ENCODE measurements at places on chromosomes 6 and 20.

GRCh38 chr6:123570813-123571684 lies 65.7 kb downstream of the TRDN start:
- no peak for DNase-seq

DNA sequence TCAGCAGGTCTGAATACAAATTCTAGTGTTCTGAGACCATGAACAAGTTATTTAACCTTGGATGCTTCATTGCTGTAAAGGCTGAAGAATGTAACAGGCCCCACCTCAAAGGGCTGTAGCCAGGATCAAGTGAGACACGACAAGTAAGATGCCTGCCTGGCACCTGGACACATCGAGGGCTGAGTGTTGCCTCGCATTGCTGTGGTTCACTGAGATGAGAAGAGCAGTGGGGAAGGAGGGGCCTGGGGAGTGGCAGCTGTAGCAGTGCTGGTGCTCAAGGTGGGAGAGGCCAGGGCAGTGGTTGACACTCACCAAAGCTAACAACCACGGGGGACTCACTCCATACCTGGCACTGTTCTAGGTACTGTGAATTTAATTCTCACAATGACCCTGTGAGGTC lies 187.8 kb downstream of the KIF16B start:
- no peak for DNase-seq

GRCh38 chr20:58829531-58829941 lies 21.2 kb downstream of the GNAS-AS1 start:
- DNase-seq: no peak

- no peak for DNase-seq
Measured at GRCh38 chr20:36203861-36204260, 32.4 kb upstream of the AAR2 start.

Data from CD4-positive, alpha-beta T cell treated with Interferon alpha-2 for 1 hour (primary cell).